ENCODE measurements at places on chromosomes 7 and 10.

GRCh38 chr10:6460861-6461409, 119.1 kb downstream of the PRKCQ start:
- H3K36me3 ChIP-seq = peaks cover 95% of the 10 kb centered on the region
- no peak for DNase-seq
- no peaks in the 10 kb centered on the region for H3K27me3 ChIP-seq
- no peak overlapping the region for H3K4me3 ChIP-seq

DNA sequence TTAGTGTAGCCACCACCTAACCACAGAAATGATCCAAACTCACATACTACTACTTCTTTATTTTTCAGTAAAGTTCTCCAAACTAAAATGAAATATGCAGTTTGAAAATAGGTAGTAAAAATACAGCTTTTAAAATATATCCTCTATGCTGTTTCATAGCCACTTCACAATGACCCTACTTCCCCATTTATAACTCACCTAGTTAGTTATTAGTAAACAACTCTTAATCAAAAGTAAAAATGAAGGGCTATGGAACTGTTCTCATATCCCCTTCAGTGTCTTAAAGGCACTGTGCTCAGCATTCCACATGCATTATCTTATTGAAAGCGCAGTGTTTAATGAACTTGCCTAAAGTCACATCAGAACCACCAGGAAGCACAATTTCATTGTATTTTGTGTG, 43.5 kb downstream of the KMT2C start:
- no peak for DNase-seq
- no peaks in the 10 kb centered on the region for H3K36me3 ChIP-seq
- H3K27ac ChIP-seq = no peak overlapping the region
- no peaks in the 10 kb centered on the region for H3K27me3 ChIP-seq

- H3K4me1 ChIP-seq = no peaks in the 10 kb centered on the region
- no peaks in the 10 kb centered on the region for H3K36me3 ChIP-seq
- DNase-seq = no peak
- H3K4me3 ChIP-seq = no peak overlapping the region
- no peak overlapping the region for H3K27ac ChIP-seq
- no peaks in the 10 kb centered on the region for H3K27me3 ChIP-seq
Observed at GRCh38 chr7:29447828-29448227, 115.8 kb upstream of the PRR15 start.

- no peak overlapping the region for H3K27ac ChIP-seq
- no peaks in the 10 kb centered on the region for H3K36me3 ChIP-seq
Observed at GRCh38 chr7:71752171-71752935, 620.4 kb downstream of the GALNT17 start.

DNA sequence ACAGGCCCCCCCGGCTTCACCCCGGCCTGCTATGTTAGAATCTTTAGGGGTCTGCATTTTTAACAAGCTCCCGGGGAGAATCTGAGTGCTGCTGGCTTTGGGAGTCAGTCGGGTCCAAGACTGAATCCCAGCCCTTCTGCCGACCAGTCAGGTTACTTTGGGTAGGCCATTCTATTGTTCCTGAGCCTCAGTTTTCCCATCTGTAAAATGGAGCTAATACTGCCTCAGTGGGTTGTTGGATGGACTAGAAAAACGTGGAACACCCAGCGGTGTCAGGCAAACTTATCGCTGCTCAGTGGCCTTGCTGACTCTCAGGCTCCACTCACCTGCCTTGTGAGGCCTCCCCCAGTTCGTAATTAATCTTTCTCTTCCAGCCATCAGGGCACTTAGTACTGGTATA, 11.7 kb downstream of the TBATA start:
- H3K4me3 ChIP-seq = no peak overlapping the region
- H3K27me3 ChIP-seq = no peaks in the 10 kb centered on the region
- DNase-seq = no peak
- no peak overlapping the region for H3K27ac ChIP-seq

GRCh38 chr10:15210521-15210920, 42.0 kb upstream of the NMT2 start:
- no peak overlapping the region for H3K4me3 ChIP-seq
- DNase-seq = no peak
- no peaks in the 10 kb centered on the region for H3K27me3 ChIP-seq
- H3K27ac ChIP-seq = no peak overlapping the region
- H3K36me3 ChIP-seq = peaks cover 9% of the 10 kb centered on the region
- H3K4me1 ChIP-seq = peaks cover 54% of the 10 kb centered on the region

- H3K27ac ChIP-seq = no peak overlapping the region
- H3K36me3 ChIP-seq = no peaks in the 10 kb centered on the region
- peaks cover 2% of the 10 kb centered on the region for H3K4me1 ChIP-seq
- DNase-seq = no peak
- H3K27me3 ChIP-seq = peaks cover 30% of the 10 kb centered on the region
Observed at GRCh38 chr10:1715821-1716220, 21.5 kb downstream of the ADARB2 start.

GRCh38 chr10:33082373-33082895, 124.4 kb upstream of the ITGB1 start:
- H3K36me3 ChIP-seq = no peaks in the 10 kb centered on the region
- H3K4me3 ChIP-seq = no peak overlapping the region
- DNase-seq = no peak

DNA sequence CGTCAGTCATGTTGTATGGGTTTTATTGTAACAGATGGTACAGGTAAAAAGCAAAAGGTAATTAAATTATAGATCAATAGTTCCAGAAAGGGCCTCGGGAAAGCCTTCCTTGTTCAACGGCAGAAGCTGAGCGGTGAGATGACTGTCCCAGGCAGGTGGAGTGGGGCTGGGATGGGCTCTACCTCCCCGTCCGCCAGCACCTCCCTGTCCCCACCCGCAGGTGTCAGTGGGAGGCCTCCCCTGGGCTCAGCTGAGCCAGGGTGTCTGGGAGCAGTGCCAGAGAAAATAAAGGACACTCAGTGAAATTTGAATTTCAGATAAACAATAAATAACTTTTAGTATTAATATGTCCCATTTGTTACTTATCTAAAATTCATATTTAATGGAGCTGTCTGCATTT, 58.9 kb downstream of the CLRN3 start:
- DNase-seq = no peak
- H3K27ac ChIP-seq = no peak overlapping the region
- H3K4me3 ChIP-seq = no peak overlapping the region

DNA sequence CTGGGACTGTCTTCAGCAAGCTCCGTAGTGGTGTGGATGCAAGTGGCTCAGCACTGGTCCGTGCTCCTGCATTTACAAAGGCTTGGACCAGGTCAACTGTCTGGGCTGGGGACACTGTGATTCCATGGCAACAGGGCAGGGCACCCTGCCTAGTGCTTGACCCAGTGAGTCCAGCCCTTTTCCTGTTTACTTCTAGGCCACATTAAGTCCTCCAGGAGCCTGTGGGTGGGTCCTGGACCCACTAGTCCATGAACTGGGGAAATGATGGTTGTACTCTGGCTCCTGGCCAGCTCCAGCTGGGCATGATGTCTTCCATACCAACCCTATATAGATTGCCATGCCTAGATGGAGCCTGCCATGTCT, 152.0 kb downstream of the RPS24 start:
- no peaks in the 10 kb centered on the region for H3K27me3 ChIP-seq
- no peaks in the 10 kb centered on the region for H3K36me3 ChIP-seq
- H3K4me1 ChIP-seq = no peaks in the 10 kb centered on the region
- DNase-seq = no peak
- H3K27ac ChIP-seq = no peak overlapping the region

DNA sequence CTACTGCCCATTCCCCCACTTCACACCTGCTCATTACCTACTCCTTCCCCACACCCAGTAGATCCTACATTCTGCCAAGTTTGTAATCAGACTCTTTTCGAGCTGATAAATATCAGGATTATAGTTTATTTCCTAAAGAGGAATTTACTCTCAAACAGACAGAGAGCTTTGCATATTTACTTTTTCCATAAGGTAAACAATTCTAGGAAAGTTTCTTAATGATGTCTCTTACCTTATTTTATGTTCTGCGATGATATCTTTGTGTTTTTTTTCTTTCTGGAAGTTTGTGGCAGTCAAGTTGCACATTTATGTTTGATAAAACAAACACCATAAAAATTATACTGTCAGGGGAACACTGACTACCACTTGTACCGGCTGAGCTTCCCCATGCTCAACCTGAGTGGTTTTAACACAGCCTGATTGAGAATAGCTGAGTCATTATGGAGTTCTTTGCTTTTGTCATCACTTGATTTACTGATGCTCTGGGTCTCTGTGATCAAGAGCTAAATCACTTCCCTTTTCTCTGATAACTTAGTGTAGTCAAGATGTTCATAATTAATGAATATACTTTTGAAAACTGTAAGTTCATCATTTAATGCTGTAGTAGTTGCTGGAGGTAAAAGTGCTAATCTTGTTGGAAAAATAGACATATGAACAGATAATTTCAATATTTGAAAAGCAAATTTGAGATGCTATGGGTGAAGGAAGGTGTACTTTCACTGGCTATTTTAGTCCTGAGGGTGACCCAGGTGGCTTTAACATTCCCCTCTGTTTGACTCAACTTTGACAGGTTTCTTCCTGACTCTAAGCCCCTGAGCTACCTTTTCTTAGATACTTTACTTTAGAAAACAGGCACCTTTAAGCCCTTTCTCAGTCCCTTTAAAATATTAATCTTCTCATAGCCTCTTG, 1034.5 kb upstream of the LRRTM3 start:
- H3K27ac ChIP-seq = no peak overlapping the region
- no peak for DNase-seq
- no peaks in the 10 kb centered on the region for H3K4me1 ChIP-seq
- no peaks in the 10 kb centered on the region for H3K36me3 ChIP-seq
- H3K27me3 ChIP-seq = no peaks in the 10 kb centered on the region

DNA sequence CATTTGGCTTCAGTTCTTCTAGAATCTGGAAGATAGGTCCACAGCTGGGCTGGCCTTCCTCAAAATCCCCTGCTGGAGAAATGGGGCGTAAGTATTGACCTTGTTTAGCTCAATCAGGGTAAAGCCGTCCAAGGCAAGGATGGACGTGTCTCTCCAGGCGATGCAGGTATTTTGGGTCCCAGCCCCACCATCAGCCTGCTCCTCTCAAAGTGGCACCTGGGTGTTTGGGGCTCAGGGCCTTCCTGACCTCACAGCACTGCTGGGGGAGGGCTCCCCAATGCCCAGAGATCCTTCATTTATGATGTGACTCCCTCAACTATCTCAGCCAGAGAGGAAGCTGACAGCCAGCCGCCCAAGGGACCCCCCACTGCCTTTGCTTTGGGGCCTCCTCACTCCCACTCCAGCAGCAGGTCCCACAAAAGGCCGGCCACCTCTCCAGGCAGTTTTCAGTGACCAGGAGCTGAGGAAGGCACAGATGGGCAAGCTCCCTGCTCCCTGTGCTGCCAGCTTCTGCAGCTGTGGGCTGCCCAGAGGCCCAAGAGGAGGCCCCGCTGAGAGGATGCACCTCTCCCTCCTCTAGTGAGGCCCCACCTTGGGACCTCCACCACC, 140.0 kb upstream of the TCERG1L start:
- no peak for DNase-seq
- no peak overlapping the region for H3K27ac ChIP-seq
- no peaks in the 10 kb centered on the region for H3K36me3 ChIP-seq
- peaks cover 7% of the 10 kb centered on the region for H3K4me1 ChIP-seq

DNA sequence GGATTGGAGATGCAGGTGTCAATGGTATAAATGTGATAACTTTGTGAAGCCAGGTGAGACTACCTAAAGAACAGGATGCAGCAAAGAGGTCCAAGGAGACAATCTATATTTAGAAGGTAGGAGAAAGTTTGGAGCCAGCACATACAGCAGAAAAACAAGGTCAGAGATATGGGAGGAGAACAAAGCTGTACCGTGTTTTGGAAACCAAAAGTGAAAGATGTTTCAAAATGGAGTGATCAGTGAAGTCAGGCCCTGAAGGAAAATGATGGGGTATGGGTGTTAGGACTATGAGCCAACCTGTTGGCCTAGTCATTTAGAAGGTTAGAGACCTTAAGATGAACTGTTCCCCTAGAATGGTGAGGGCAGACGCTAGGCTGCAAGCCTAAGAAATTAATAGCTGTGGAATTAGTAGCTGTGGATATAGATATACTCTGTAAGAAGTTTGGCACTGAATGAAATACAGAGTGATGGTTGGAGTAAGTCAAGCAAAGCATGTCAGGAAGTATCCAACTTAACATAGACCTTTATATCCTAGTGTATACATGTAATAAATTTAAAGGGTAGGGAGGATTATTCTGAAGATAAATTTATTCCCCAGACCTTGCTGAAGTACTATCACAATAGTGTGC, 149.8 kb upstream of the WNT16 start:
- no peak overlapping the region for H3K27ac ChIP-seq
- DNase-seq = no peak
- no peaks in the 10 kb centered on the region for H3K27me3 ChIP-seq
- H3K36me3 ChIP-seq = no peaks in the 10 kb centered on the region

DNA sequence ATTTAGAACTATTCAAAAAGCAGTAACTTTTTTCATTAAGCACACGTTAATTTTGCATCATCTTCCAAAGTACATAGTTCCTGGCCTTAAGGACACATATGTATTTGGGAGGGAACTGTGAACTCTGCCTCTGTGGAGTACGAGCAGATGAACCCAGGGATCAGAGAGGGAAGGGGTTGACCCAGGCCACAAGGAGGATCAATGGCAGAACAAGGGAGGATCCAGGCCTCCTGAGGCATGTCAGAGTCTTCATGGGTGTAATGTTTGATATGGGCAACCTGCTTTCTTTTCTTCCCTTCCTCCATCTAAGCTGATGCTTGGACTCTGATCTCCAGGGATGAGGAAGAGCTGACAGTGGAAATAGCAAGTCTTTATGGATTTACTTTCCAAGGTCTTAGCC, 164.0 kb downstream of the SH2D4B start:
- H3K27ac ChIP-seq = no peak overlapping the region
- H3K27me3 ChIP-seq = no peaks in the 10 kb centered on the region
- DNase-seq = no peak
- H3K36me3 ChIP-seq = no peaks in the 10 kb centered on the region

- H3K27ac ChIP-seq = no peak overlapping the region
- H3K4me1 ChIP-seq = peaks cover 18% of the 10 kb centered on the region
- H3K4me3 ChIP-seq = no peak overlapping the region
- no peaks in the 10 kb centered on the region for H3K36me3 ChIP-seq
- H3K27me3 ChIP-seq = no peaks in the 10 kb centered on the region
- DNase-seq = no peak
Observed at GRCh38 chr10:45437587-45438465, 63.8 kb downstream of the ALOX5 start.

DNA sequence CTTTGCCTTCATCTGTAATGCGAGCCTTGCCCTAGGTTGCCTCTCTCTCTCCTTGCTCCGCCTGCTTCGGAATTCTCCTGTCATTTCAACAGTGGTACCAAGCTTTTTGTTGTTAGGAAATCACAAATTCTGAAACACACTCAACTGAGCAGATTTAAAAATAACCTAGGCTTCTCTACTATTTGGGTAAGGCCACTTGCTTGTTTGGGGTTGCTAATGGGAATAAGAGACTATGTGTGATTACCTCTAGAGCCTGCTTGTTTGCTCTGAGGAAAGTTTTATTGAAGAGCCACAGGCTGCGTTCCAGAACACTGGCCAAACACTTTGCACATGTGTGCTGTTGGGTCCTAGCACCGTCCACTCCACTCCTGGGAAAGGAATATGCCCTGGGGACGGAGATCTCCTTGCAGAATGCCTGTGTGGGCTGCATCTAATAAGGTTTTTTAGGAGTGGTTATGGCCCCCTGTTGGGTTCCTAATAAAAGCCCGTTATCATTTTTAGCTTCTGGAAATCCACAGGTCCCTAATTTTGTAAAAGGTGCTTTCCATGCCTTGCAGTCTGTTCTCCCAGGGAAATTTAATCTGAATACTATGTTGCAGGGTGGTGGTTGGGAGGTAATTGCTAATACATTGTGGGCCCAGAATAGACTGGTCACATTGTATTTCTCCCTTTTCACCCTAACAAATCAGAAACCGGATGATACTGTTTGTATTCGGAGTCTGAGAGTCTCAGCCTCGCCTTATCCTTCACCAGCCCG, 68.7 kb upstream of the KLF6 start:
- H3K27me3 ChIP-seq = no peaks in the 10 kb centered on the region
- H3K36me3 ChIP-seq = no peaks in the 10 kb centered on the region
